ENCODE measurements at places on chromosomes 7 and 10. TPM values are rescaled to one million over a fixed set of nuclear protein-coding genes. Genes with fewer than 3 reads are reported as not detected.

GPER1 gene
- total RNA-seq, result 0.69 TPM

SUGCT gene
- total RNA-seq, result 1.5 TPM

RASA4B gene
- total RNA-seq, result 0.89 TPM

ZNF786 gene
- 6.4 TPM for total RNA-seq

ZNF488 gene
- 13.1 TPM for total RNA-seq

ATP6V1F gene
- 244 TPM for total RNA-seq
